ENCODE measurements at places on chromosomes 5 and 9. TPM values are rescaled to one million over a fixed set of nuclear protein-coding genes. Genes with fewer than 3 reads are reported as not detected.

DNA sequence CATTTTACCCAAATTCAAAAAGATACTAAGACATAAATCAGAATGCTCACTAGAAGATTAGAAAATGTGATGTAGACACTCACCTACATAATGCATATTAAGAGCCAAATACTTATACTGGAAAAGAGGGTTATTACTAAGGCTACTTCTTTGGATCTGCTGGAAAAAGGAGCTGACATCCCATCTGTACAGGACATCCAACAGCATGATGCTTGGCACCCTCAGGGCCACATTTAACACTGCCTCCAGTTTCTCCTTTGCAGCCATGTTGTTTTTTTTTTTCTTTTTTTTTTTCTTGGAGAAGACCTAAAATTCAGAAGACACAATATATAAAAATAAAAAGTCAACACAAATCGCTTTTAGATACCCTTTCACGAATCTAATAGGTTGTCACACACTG, 6.0 kb downstream of the RNF145 start:
- no peak for DNase-seq

- no peak for DNase-seq
These were observed 74.4 kb upstream of the RUSC2 start for GRCh38 chr9:35415402-35416097.

DNA sequence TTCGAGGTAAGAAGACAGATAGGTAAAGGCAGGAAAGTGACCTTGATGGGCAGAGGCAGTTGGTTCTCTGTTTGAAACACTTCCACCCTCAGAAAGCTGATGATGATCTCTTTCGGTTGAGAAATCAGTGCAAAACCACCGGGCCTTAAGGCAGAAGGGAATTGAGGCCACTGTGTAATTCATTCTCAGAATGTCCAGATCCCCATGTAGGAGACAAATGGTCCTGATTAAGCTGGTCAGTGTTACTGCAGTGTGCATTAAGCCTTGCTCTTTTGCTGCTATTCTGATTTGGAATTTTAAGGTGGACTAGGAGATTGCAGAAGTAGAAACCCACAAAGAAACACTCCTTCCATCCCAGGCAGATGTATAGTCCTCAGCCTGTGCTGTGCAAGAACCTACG, 255.2 kb downstream of the ARHGAP26 start:
- DNase-seq: no peak

DNA sequence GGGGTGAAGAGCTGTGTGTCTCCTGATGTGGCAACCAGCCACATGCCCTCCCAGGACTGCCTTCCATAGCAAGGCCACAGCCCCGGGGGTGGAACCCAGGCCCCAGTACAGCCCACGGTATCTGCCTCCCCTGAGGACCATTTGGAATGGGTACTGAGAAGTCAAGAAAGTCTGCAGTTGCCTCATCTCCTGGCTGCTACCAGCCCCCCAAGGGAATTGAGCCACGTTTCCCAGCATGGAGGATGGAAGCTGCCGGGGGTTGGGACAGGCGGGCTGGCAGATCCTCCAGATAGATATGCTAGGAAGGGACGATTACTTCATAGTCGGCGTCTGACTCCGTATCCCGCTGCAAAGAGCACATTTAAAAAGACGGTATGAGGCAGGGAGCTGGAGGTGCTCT, 5.5 kb upstream of the DMRT2 start:
- no peak for DNase-seq

DNA sequence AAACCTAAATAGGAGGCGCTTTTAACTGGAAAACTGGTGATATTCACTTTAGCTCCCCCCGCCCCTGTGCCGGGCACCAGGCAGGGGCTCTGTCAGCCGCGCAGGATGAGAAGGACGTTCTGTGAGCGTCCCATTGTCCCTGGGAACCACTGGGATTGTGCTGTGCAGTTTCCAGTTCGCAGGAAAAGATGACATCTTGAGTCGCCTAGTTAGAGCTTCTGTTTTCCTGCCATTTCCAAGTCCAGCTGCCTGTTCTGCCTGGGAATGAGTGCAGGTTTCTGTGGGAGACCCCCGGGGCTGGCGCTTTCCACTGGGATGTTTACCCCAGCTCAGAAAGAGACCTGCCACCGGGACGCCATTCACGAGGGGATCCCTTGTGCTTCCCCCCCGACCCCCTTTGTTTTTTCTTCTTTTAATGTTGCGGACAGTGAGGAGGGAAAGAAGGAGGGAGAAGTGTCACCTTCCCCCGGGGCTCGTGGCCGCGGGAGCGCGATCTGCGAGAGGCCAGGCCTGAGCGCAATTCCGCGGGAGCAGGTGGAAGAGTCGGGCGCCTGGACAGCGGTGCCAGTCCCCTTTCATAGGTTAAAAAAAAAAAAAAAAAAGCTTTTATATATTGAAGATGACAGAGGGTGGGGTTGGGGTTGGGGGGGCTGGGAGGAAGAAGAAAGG, 121.5 kb downstream of the RMI1 start:
- no peak for DNase-seq

DNA sequence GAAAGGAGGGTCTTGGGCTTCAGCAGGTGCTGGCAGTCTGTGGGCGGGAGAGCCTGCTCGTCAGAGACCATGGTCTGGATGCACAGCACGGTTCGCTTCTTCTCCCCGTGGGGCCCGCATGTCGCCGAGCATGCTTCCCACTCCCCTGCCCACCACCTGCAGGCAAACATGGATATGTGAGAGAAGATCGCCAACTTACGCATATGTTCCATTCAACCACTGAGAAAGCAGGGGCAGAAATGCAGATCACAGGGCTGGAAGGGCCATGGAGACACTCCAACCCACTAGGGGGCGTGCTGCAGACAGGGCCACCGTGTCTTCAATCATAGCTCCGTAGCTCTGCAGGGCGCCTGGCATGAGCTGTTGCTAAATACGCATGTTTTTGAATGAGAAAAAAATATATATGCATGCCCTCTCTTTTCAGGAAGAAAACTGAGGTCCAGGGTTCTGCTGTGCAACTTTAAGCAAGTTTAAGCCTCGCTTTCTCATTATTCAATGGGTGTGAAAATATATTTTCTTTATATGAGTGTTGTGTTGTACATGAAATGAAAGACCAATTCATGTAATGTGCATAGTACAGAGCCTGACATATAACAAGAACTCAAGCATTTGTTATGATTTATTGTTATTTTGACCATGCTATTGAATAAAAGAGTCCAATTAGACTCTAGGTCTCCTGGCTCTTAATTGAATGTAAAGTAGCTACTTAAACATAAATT, 148.0 kb downstream of the TARS1 start:
- DNase-seq: no peak

DNA sequence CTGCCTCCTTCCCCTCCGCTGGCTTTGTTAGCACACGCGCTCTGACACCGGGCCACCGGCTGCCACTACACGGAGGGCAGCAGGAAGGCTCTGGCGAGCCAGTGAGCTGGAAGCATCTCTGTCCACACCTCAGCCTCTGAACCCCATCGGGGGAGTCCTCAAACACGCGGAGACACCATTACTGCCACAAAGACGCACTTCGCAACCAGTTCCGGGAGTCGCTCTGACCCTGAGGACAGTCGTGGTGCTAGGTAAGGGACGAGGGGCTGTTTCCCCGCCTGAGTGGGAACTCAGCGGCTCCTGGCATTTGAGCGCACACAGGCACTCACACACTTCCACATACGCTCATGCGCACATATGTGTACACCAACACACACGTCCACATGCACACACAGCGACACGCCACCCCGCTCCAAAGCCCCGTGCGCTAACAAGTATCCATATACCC, 160.0 kb downstream of the C9orf152 start:
- DNase-seq: no peak

DNA sequence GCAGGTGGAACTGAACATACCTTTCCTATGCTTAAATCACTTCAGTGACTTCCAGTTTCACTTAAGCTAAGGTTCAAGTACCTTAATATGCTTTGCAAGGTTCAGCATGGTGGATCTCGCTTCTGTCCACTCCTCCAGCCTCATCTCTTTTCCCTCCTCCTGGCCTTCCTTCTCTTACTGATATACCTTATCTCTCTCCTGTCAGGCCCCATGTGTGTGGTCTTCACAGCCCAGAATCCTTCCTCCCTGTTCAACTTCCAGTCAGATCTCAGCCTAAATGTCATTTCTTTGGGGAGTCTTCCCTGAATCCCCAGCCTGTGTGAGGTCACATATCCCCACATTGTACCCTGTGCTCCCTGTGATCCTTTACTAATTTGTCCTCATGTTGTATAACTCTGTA, 87.7 kb downstream of the ANGPTL2 start:
- DNase-seq: no peak

DNA sequence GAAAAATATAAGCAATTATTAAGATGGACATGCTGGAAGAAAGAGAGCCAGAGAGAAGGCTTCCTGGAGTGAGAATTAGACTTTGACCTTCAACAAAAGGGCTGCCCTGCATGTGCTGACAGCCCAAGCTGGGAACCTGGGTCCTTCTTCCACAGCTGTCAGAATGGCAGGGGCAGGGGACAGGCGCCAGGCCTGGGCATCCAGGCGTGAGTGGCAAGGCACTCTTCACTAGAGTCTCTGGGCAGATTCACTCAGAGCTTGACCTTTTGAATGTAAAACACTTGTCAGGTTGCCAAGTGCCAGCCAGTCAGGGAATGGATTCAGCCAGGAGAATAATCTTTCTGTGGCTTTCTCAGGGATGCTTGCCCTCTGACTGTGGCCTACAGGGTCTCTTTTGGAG, 119.1 kb upstream of the CLINT1 start:
- no peak for DNase-seq

- no peak for DNase-seq
These were observed 98.5 kb downstream of the SYK start for GRCh38 chr9:90900130-90900529.

DNA sequence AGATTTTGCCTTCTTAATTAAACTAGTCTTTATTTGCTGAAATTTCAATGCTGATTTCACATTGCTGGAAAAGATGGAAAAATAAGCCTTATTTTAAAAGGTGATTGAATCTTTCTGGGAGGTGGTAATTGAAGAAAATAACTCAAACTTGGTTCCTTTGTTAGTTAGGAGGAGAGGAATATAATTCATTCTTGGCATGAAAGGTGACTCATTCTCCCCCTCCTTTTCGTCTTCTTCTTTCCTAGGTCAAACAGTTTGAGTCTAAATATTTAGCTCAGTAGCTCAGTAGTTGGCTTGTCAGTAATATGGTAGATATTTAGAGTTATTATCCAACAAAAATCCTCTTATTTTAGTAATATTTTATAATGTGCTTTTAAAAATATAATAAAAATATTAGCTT, 353.9 kb upstream of the MEF2C start:
- no peak for DNase-seq

- no peak for DNase-seq
These were observed 511.1 kb upstream of the BRINP1 start for GRCh38 chr9:119880361-119880760.

GRCh38 chr5:75138689-75139088, 86.3 kb upstream of the GCNT4 start:
- no peak for DNase-seq

DNA sequence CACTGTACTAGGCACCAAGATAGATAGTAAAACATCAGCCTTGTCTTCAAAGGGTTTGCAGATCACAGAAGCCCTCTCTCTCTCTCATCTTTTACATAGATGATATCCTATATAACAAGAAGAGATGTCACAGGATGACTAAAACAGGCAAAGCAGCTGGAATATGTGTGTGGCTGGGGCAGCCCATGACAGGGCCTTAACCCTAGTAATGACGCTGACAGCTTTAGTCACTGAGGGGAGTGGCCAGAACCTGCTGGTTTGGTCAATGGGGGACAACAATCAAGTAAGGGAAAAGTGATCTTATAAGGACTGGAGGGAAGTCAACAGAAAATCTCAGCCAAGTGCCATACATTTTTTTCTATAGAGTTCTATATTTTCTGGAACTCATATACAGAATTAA, 41.9 kb upstream of the RIC1 start:
- DNase-seq: no peak

- no peak for DNase-seq
These were observed 136.6 kb downstream of the SEMA6A start for GRCh38 chr5:116437922-116438578.

DNA sequence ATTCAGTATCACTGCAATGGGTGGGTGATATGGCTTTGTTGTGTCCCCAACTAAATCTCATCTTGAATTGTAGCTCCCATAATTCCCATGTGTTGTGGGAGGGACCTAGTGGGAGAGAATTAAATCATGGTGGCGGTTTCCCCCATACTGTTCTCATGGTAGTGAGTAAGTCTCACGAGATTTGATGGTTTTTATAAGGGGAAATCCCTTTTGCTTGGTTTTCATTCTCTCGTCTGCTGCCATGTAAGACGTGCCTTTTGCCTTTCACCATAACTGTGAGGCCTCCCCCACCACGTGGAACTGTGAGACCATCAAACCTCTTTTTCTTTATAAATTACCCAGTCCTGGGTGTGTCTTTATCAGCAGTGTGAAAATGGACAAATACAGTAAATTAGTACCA, 9.5 kb upstream of the NANS start:
- DNase-seq: no peak

- no peak for DNase-seq
These were observed 448.0 kb downstream of the CCDC171 start for GRCh38 chr9:16000811-16001210.

GRCh38 chr9:130347931-130348330, 82.4 kb downstream of the HMCN2 start:
- DNase-seq: no peak

- peak; percentile 77 for DNase-seq
These were observed 133.2 kb downstream of the MTX3 start for GRCh38 chr5:79857714-79858409.

DNA sequence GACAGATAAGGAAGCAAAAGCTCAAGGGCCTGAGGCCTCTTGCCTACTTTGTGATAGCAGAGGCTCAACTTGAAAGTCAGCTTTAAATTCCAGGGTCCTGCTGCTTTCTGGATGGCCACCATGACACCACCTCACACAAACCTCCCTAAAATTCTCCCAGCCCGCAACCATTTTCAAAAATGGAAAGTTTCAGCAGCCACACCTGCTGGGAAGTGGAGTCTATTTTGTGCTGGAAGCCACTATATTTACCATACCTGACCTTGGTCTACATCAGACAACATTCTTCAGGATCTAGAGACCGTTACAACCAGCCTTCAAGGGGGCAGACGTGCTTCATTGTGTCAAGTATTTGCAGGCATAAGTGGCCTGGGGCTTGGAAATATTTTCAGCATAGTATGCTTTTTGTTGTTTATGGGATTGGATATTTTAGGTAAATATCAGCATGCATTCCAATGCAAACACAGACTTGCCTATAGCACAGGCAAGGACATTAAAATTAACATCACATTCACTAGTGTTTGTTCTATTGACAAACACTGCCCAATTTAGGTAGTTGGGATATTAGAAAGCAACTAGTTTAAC, 50.9 kb downstream of the BOD1 start:
- DNase-seq: no peak

CMYA5 gene
- 0.06 TPM for polyA plus RNA-seq

FNIP1 gene
- 6.7 TPM for polyA plus RNA-seq

WDR38 gene
- polyA plus RNA-seq: not detected

RAB3C gene
- polyA plus RNA-seq: not detected

ARL14EPL gene
- polyA plus RNA-seq: not detected

FBP1 gene
- polyA plus RNA-seq: 22.1 TPM

IL9 gene
- not detected for polyA plus RNA-seq

GNA14 gene
- polyA plus RNA-seq: not detected

Measured in naive thymus-derived CD8-positive, alpha-beta T cell (primary cell).